ENCODE measurements at places on chromosomes 5 and 9.

GRCh38 chr9:128818839-128819715, 777 bp downstream of the ENDOG start:
- no peak for DNase-seq

DNA sequence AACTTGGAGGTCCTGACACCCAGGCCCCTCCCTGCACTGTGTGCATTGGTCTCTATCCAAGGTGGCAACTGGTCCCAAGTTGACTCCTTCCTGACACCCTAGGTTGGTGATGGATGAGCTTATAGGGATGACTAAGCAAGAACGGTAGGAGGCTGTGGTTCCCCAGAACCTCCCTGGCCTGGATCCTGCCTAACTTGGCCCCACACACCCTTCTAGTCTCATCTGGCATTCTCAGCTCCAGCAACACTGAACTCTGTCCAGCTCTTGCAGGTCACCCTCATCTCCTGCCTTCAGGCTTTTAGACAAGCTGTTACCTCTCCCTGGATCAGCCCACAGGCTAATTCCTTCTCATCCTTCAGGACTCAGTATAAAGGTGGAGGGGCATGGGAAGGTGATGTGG, 16.5 kb downstream of the AQP3 start:
- DNase-seq, result no peak

DNA sequence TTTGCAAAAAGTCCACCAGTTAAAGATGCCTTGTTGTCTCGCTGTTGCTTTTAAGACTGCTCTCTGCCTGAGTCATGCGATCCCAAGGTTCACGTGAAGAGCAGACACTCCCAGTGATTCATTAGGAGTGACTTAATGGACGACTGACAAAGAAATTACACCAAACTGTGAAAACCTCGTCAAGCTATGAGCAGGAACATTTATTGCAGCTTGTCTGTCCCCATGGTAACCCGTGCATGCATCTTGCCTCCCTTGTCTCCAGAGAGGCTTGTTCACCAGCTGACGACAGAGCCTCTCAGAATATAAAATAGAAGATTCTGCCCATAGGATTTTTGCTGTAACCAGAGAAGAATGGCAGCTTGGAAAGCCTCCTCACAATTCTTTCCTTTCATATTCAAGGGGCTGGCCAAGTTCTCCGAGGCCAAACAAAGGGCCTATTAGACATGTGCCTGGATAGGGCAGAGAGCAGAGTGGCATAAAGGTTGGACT, 352.7 kb downstream of the SPOCK1 start:
- peak; percentile 94 for DNase-seq

- peak; percentile 82 for DNase-seq
These were observed 67.7 kb downstream of the PRDM6 start for GRCh38 chr5:123156577-123157296.

- no peak for DNase-seq
These were observed 83.2 kb downstream of the WNK2 start for GRCh38 chr9:93267091-93267541.

DNA sequence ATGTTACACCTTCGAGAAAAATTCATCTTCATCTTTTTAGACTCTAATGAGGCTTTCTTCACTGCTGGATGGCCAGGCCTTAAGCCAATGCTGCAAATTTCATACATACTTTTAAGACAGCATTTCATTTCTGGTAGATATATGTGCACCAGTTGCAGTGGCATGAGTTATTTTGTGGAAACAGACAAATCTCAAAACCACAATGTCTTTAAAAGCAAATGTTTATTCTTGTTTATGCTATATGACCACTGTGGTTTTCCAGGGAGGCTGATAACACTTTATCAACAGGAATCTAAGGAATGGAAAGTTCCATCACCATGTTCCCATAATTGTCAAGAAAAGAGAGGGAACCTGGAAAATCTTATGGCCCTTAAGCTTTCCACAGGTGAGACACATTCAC, 27.7 kb downstream of the CDH9 start:
- DNase-seq, result no peak

DNA sequence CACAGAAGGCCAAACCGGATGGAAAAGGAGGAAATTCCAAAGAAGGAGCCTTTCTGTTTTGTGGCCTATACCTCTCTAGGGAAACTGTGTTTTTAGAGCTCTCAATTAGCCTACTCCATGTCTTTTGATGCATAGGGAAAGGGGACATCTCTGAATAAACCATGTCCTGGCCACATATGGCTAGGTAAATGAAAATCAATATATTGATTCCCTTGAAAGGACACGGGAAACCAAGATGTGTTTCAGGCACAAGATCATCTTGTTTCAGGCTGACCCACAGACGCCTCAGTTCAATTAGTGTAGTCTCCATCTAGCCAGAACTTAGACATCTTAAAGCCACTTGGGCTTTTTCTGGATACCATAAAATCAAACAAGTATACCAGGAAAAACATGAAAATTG, 363.1 kb downstream of the ENC1 start:
- no peak for DNase-seq

DNA sequence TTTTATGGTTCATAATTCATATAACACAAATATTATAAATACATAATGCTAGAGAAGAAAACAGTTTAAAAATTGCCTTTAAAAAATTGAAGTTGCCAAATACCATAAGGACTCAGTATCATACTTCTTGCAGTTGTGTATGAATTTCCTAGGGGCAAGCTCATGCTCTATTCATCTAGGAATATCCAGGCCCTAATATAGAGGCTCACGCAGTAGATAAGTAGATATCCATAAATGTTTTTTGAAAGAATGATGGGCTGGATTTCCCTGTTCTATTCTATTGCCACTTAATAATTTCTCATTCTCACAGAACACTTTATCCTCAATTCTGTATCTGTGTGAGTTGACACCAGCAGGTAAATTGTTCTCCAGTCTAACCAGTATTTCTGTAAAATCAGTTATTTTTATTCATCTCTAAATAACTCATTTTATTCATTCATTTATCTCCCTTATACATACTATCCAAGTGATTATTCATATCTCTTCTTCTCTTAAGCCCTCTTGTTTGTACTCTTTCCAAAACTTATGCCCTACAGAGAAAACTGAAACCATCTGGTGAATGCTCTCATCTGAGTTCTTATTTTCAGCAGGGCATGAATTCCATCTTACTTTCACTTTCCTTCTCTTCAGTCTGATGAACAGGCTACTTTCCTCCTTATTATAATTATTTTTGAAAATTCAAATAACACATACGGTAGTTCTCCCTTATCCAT, 97.1 kb downstream of the SLC44A1 start:
- peak; percentile 64 for DNase-seq

GRCh38 chr5:170757182-170757601, 26.3 kb upstream of the GABRP start:
- DNase-seq, result peak; percentile 29

DNA sequence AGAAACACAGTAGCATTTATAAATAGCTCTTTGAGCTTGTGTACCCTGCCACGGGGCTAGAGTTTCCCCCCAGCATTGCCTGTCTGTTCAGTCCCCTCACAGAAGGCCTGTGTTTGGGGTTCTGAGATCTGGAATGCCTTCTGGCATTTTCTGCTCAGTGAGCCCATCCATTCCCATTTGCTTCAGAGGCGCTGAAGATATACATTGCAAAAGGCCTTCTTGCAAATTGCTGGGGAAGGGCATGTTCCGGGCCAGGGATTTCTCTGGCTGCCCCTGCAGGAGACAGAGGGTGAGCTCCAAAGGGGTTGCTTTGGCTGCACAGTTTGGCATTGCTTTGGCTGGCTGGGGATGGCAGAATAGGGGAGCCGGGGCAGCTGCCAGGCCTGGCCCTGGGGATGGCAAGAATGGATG, 308.4 kb downstream of the MSX2 start:
- DNase-seq, result no peak

- DNase-seq, result no peak
These were observed 80.3 kb upstream of the EQTN start for GRCh38 chr9:27377147-27377807.

GRCh38 chr9:124475158-124475867, 25.1 kb downstream of the ADGRD2 start:
- no peak for DNase-seq

GRCh38 chr5:4017076-4017803, 421.6 kb downstream of the IRX1 start:
- DNase-seq, result no peak

DNA sequence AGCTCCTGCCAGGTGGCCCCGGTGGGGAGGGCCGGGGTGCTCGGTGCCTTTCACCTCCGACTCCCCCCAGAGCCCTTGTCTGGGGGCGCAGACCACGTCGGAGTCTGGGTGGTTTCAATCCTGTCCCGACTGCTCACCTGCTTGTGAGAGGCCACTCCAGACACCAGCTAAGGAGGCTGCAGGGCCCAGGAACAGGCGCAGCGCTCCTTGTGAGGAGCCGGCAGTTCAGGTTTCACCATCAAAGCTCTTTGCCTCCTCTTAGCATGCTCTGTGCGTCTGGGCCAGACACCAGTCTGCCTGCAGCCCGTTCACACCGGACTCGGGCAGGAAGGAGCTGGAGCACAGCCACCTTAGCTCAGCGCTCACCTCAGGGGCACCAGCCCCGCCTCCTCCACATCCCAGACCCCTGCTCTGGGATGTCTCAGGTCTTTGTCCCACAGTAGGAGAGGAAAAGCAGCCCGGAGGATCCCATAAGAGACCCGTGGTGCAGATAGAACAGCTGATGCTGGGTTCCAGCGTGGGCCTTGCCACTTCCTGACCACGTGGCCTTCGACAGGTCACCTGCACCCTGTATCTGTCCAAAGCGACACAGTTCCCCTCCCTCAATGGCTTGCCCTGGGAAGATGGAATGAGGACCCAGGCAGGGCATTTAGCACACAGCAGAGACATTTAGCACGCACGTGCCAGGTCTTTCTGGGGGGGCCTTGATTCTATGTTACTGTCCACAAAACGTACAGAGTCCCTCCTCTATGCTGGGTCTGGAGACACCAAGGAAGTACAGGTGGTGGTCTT, 106.2 kb upstream of the LMX1B start:
- no peak for DNase-seq

Data from fibroblast of gingiva (primary cell).